Posterior vena cava (tissue), 2 donors: ENCODE measurements at places on chromosomes 5 and 9. TPM values are rescaled to one million over a fixed set of nuclear protein-coding genes. Genes with fewer than 3 reads are reported as not detected.

- DNase-seq = no peak
Observed at GRCh38 chr9:125521462-125522327, 185.3 kb downstream of the MAPKAP1 start.

Gene AFAP1L1
- total RNA-seq = 30.3 TPM

- no peak for DNase-seq
Observed at GRCh38 chr5:144035046-144035740, 135.3 kb downstream of the YIPF5 start.

Gene TNFAIP8
- 12.4 TPM for total RNA-seq

Gene SLC6A18
- not detected for total RNA-seq

Gene NPR2
- total RNA-seq = 47.1 TPM

- no peak for DNase-seq
Observed at GRCh38 chr5:163867324-163867723, 361.9 kb downstream of the MAT2B start.

DNA sequence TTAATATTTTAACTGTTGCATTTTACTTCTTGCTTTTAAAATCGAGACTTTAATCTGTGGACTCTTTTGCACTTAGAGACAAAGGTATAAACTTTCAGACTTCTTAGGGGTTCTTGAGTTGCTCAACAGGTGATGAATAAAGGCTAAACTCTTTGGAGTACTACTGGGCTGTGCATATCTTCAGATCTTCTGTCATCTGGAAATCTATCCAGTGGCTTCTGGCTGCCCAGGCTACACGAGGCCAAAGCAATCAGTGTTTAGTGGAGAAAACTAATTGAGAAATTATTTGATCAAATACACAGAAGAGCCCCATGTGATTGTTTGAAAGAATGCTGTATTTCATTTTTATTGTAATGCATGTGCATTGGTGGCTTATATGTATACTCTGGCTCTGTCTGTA is 146.1 kb downstream of the PBX3 start:
- DNase-seq = no peak

DNA sequence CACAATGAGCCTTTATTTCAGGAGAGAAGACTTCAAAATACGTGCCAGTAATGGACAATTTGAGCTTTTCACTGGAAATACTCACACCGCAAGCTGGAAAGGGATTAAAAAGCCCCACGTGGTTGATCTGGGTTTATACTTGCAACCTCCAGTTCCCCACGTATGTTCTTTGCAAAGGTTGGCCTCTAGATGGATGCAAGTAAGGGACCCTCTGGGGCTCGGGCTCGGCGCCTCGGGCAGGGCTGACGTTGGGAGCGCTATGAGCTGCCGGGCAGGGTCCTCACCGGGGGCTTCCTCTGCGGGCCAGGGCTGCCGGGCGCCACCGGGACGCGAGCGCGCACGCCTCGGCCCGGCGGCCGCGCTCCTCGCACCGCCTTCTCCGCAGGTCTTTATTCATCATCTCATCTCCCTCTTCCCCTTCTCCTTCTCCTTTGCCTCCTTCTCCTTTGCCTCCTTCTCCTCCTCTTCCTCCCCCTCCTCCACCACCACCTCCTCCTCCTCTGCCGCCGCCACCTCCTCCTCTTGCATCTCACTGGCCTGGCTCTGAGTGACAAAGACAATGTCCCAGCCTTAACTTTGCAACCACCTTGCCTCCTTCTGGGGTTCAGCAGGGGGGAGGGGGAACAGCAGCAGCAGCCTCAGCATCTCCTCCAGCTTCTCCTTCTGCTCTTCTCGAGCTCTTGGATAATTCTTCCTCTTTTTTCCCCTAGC is 701 bp upstream of the ZNF462 start:
- DNase-seq = peak; percentile 79

- no peak for DNase-seq
Observed at GRCh38 chr9:81575956-81576355, 113.4 kb downstream of the TLE1 start.

Gene NPR3
- total RNA-seq = 4.3 TPM
